ENCODE measurements at places on chromosomes 3 and 15.

- no peak for DNase-seq
These were observed 296.6 kb downstream of the SUCLG2 start for GRCh38 chr3:67357610-67358458.

GRCh38 chr3:47355010-47355409 lies 25.8 kb upstream of the PTPN23 start:
- no peak for DNase-seq

- DNase-seq: no peak
These were observed 117.2 kb upstream of the KCNMB2 start for GRCh38 chr3:178419071-178419470.

DNA sequence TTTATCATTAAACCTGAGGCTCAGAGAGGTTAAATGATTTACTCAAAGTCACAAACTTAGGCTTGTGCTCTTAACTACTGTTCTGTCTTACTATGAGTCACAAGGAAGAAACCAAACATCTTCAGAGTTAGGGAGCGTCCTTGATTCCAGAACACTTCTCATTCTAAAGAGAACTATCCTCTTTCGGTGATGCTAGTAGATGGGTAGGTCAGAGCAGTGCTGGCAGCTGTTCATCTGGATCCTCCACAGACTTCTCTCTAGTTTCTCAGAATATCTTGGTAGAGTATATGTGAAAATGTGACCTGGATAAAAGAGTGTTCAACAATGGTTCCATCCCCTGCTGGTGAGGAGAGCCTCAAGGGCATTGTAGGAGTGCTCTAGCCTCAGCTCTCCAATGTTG lies 3.3 kb downstream of the ARL6IP5 start:
- no peak for DNase-seq

GRCh38 chr3:72786668-72787067 lies 61.6 kb downstream of the SHQ1 start:
- DNase-seq: no peak

- DNase-seq: no peak
These were observed 77.3 kb downstream of the WNT5A start for GRCh38 chr3:55409806-55410205.

DNA sequence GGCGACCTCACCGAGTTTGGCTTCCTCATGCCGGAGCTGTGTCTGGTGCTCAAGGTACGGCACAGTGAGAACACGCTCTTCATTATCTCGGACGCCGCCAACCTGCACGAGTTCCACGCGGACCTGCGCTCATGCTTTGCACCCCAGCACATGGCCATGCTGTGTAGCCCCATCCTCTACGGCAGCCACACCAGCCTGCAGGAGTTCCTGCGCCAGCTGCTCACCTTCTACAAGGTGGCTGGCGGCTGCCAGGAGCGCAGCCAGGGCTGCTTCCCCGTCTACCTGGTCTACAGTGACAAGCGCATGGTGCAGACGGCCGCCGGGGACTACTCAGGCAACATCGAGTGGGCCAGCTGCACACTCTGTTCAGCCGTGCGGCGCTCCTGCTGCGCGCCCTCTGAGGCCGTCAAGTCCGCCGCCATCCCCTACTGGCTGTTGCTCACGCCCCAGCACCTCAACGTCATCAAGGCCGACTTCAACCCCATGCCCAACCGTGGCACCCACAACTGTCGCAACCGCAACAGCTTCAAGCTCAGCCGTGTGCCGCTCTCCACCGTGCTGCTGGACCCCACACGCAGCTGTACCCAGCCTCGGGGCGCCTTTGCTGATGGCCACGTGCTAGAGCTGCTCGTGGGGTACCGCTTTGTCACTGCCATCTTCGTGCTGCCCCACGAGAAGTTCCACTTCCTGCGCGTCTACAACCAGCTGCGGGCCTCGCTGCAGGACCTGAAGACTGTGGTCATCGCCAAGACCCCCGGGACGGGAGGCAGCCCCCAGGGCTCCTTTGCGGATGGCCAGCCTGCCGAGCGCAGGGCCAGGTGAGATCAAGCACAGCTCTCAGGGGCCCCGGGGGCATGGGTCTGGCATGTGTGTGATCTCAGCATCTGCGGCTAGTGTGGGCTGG lies 7.1 kb upstream of the STAB1 start:
- DNase-seq: no peak

DNA sequence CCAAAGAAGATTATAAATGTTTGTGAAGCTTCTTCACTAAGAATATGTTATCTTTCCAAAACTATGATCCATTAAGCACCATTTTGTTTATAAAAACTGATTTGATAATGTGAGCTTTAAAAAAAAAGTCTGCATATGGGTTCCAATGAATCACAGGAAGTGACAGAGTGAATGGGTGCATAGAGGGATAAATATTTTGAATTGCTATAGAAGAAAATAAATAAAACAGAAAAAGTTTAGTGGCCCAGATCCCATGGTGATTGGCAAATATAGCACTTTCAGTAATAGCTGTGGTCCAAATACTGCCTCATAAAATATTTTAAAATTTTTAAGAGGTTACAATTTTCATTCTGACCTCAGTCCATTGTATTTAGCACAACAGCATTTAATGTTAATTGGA lies 19.2 kb downstream of the CPA3 start:
- no peak for DNase-seq
